ENCODE measurements at places on chromosomes 3 and 15.

DNA sequence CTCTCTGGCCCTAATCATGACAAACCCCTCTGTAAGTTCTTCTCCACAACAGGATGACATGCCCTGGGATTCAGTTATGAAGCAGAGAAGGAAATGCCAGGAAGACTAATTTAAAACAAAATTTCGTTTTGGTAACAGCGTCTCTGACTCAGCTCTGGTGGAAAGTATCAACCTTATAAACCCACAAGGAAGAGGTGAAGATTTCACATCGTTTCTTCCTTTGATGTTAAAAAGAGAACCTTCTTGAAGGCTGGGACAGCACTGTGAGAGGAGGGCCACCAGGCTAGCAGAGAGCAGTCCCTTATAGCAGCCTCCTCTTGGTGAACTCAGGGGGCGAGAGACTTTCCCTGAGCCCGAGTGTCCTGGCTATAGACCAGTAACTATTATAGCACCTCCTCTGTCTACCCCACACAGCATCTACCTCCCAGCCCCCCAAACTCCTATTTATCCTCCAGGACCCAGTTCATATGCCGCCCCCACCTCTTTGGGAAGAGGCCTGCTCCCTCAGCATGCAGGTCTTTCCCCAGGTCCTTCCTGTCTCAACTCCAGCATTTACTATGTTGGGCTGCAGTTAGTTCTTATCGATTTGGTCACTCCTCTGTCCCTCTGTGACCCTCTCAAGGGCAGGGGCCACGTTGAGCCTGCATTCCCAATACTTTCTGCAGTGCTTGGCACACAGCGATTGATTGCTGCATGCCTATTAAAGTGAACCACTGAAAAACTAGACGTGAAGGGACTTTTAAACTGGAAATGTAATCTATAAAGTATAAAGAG, 321.5 kb upstream of the ICE2 start:
- DNase-seq = no peak

DNA sequence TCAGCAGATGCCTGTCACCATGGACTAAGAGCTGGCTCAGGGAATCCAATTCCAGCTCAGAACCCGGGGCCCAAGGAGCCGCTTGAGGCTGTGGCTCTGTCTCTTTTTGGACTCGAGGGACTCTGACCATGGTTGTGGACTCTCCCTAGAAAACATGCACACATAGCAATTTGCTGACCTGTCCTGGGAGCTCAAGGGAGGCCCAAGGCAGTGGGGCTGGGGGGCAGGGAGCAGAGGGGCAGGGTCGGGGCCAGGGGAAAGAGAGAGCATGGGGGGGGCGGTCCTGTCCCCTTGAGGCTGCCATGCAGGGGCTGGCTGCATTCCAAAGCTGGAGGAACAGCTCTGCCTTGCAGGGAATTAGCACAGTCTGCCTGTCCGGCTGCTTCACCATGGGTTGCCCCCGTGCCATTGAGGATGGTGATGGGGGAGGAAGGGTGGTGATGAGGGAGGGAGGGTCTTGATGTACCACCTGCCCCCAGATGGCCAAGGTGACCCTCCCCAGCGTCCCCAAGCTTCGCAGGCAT, 190.1 kb downstream of the GOLGA6L6 start:
- no peak for DNase-seq

DNA sequence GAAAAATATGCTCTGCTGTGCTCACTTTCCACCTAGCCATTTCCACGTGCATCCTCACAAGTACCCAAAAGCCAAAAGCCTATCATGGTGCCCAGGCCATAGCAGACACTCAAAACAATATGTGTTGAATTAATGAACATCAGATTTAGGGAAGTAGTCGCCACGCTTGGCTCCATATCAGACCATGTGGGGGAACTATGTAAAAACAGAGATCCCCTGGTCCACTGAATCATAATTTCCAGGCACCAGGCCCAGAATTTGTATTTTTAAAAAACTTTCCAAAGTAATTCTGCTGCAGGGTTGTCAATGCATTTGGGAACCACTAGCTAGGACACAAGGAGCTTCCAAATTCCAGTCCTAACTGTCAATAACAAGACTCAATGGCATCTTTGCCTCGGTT, 77.3 kb downstream of the CNTN3 start:
- no peak for DNase-seq

- no peak for DNase-seq
These were observed 52.7 kb downstream of the VGLL4 start for GRCh38 chr3:11591002-11591355.

- no peak for DNase-seq
These were observed 92.9 kb downstream of the THRB start for GRCh38 chr3:24401811-24402185.

- DNase-seq = no peak
These were observed 115.8 kb upstream of the ARHGEF3 start for GRCh38 chr3:56917361-56918110.

- no peak for DNase-seq
These were observed 33.9 kb downstream of the SMAD6 start for GRCh38 chr15:66735909-66736305.

DNA sequence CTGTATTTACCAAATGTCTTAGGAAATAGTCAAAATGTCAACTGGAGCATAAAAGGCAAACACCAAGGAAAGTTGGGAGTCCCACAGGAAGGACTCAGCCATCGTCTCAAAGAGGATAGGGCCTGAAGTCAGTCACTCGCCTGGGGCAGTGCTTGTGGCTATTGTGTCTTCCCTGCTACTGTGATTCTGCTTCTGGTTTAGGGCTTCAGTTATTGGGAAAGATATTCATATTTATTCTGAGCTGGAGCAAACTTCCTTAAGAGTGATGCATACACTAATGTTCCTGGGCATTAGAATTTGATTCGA, 118.1 kb downstream of the EDEM1 start:
- no peak for DNase-seq

- DNase-seq = no peak
These were observed 854.4 kb downstream of the SQOR start for GRCh38 chr15:46489276-46489675.

DNA sequence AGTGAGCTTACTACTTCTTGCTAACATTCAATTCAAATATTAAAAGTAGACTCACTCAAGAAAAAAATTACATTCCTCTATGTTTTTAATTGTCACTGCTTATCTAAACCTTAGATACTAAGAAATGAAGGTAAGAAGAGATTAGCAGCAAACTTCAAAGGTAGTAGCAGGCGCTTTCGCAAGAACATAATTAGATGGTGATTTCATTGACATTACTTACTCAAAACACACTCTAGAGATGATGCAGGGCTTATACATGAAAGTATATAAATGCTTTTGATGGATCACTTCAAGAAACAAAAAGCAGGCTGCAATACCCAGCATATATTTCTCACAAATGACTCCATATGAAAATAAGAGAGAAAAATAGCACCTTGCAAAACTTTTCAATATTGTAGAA, 86.8 kb downstream of the FSIP1 start:
- no peak for DNase-seq

GRCh38 chr3:9582332-9582731, 28.7 kb upstream of the LHFPL4 start:
- no peak for DNase-seq

GRCh38 chr3:71708476-71709105, 16.6 kb downstream of the EIF4E3 start:
- no peak for DNase-seq

DNA sequence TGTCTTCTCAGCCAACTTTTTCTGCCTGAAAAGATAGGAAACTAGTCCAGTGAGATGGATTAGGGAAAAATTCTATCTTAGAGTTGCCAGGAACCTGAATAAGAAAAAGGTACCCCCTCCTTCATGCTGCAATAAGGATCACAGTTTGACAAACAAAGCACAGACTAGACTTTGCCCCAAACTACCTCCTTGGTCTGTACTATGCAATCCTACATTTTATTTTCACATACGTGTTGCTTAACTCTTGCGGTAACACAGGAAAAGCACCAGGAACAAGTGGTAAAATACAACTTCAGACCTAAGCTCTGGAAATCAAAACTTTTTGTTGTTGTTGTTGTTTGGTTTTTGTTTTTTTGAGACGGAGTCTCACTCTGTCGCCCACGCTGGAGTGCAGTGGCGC, 11.3 kb upstream of the IL12A start:
- no peak for DNase-seq

DNA sequence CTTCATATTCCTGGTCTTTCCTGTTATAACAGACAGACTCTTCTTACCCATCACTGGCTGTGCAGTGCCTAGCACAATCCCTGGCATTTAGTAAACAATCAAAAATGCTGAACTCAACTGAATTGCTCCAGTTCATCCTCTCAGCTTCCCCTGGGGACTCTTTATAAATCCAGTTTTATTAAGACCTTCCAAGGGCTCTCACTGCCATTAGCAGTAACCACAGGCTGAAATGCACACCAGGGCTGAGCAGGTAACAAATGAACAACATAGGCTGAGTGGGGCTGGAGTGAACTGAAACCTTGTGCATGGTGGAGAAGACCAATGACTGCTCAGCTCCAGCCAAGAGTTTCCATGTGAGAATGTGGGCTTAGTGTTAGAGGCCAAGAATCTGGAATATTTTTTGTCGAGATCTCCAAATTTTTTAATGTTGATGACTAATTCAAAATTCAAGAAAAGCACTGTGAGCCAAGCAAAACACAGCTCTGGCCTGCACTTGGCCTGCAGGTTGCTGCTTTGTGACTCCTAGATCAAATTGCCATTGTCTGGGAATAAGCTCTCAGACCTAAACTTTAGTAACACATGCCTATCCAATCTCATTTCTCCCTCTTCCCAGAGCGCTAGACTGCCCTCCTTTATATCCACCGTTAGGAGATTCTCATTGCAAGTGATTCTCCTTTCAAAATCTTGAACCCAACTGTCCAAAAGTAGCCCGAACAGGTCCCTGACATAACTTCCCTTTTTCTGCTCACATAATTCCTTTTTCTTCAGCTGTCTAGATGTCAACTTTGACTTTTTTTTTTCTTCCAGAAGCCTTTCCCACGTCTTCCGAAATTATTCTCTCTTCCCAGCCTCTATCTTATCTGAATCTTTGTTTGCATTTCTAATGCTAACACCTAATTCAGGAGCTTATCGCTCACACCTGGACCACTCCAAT, 7.4 kb downstream of the SQOR start:
- DNase-seq = no peak

- DNase-seq = no peak
These were observed 207.4 kb downstream of the CBLB start for GRCh38 chr3:105661461-105661860.

GRCh38 chr15:82566690-82567089, 26.4 kb upstream of the RPS17 start:
- no peak for DNase-seq

GRCh38 chr3:195133462-195133861, 137.5 kb downstream of the XXYLT1 start:
- DNase-seq = no peak

DNA sequence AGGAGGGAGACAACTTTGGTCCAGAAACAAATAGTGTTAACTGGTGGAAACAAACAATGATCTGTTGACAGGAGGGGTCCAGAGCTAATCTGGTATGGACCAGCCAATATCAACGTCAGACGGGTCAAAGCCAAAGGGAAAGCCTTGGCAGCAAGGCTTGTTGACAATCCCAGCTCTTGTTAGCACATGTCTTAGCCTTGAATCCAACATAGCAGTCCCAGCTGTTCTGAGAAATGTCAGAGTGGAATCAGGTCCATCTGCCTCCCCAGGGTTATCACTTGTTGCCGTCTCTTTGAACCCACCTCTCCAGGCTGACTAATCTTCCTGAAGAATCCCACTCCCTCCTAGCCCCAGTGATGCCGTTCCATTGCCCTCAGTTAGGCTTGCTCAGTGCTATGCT, 404.6 kb upstream of the MCTP2 start:
- no peak for DNase-seq

- DNase-seq = no peak
These were observed 91.9 kb upstream of the SNRPN start for GRCh38 chr15:24862726-24863521.

GRCh38 chr3:88168171-88168570, 18.4 kb downstream of the C3orf38 start:
- no peak for DNase-seq

DNA sequence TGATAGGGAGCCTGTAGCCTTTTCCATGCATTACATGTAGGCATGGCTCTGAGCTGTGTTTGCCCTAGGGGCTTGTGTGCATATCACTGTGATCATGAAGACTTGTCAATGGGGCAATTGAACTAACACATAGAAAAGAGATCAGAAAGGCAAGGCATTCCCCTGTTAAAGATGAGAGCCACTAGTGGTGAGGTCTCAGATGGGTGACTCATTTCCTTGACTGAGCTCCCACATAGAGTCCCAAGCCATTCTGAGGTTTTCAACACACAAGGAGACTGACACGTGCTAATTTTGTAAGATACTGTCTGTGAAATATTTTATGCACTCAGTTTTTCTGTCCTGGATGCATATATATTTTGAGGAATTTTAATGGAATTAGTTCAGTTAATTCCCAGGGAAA, 53.8 kb downstream of the SAMMSON start:
- no peak for DNase-seq

DNA sequence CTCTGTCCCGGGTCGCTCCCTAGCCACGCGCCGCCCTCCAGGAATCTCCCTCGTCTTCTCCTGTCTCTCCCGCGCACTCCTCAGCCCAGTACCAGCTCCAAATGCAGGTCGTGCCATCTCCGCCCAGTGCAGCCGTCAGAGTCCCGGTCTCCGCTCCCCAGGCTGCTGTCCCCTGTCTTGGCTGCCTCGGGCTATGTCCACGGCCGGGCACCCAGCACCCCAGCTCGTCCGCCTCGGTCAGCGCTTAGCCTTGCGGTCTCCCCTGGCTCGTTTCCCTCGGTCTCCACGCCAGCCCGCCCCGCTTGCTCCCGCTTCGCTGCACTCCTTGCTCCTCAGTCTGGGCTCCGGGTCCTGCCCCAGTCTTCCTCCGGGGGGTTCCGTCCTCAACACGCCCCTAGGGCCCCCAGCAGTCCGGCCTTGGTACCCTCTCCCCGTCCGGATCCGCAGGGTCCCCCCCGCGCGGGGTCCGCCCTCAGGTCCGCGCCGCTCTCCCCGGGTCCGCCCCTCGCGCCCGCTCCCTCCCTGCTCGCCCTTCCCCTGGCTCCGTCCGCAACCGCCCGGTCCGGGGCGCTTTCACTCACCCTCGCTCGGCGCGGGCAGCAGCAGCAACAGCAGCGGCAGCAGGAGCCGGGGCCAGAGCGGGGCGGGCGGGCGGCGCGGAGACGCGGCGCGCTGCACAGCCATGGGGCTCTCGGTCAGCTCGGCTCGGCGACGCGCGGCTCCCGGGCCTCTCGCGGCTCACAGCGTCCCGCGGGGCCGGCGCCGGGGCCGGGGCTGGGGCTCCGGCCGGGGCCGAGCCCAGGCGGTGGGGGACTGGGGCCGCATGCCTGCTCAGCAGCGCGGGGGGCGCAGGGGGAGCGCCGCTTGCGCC, 462 bp downstream of the IGDCC3 start:
- DNase-seq = peak; percentile 4

- DNase-seq = no peak
These were observed 22.7 kb upstream of the GOLGA8B start for GRCh38 chr15:34606131-34606530.

DNA sequence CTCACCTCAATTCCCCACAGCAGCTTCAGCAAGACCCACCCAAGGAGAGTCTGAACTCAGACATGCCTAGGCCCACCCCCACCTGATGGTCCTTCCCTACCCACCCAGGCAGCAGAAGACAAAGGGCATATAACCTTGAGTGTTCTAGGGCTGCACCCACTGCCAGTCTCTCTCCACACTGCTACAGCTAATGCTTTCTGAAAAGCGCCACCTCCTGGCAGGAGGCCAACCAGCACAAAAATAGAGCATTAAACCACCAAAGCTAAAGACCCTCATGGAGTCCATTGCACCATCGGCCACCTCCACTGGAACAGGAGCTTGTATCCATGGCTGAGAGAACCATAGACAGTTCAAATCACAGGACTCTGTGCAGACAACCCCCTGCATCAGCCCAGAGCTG, 11.3 kb upstream of the RPL39L start:
- DNase-seq = no peak

All from NCI-H748 treated with DMSO at 0.1 percent for 48 hours (cell line).